NCI-H524 (cell line): ENCODE measurements at places on chromosomes 2 and 18.
A peak's percentile ranks its signal among the peaks of the same experiment; 100 is the strongest.

GRCh38 chr2:51559026-51559425, 527.1 kb upstream of the NRXN1 start:
- no peak for DNase-seq

- no peak for DNase-seq
Observed at GRCh38 chr2:221443645-221444044, 128.5 kb downstream of the EPHA4 start.

DNA sequence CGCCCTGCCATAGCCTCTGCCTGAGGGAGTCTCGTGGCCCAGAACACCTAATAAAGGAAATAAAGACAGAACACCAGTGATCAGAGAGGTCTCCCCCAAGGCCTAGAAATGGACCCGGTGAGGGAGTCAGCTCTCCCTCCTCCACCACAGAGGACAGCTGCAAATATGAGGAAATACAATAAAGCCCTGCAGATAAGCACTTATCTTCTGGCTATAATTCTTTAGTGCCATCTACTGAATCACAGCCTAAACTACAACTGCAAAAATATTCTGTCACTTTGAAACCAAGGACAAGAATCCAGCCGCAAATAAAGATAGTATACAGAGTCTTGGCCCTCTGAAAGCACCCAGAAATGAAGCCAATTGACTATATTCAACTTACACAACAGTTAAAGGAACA, 42.4 kb upstream of the TACR1 start:
- DNase-seq: peak; percentile 45

- no peak for DNase-seq
Observed at GRCh38 chr2:142992840-142993239, 115.4 kb downstream of the KYNU start.

DNA sequence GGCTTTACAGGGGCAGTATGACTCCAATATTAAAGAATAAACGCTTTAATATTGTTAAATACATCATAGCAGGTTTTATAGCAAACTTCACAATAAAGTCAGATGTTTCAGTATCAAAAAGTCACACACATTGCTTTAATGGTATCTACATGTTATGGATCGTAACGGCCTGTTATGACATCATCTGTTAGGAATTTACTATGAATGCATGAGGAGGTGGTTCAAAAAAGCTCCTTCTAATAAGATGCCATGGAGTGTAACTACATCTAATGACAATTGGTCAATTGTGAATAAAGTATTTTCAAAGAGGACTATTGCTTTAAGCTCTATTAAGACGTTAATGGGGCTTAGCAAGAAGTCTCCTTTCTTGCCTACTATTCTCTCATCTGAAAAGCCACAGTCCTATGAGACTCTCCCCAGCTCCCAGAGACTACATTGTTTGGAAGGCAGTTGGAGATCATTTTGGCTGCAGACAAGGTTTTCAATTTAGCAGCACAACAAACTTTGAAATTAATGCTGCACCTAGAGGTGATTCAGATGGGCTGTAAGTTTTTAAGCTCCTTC, 300.7 kb upstream of the MEIS1 start:
- no peak for DNase-seq

GRCh38 chr2:237262838-237263771, 150.9 kb downstream of the COL6A3 start:
- no peak for DNase-seq

- DNase-seq: no peak
Observed at GRCh38 chr2:186544255-186544675, 45.6 kb upstream of the ITGAV start.

DNA sequence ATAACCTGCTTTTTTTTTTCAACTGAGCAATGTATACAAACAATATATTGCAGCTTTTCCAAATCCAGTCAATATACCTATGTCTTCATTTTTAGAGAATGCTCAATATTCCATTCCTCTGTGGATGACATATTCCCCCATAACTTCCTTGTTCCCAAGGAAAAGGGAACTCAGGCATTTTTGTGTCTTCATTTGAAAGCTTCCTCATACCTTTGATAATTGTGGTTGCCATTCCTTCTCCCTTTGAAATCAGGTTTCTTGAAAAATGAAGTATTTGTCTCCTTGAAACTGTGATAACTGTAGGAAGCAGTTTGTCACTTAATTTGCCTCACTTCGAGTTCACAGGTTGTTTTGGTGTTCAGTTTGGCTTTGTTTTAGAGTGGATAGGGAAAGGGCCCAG, 13.5 kb downstream of the ELAC1 start:
- DNase-seq: no peak

DNA sequence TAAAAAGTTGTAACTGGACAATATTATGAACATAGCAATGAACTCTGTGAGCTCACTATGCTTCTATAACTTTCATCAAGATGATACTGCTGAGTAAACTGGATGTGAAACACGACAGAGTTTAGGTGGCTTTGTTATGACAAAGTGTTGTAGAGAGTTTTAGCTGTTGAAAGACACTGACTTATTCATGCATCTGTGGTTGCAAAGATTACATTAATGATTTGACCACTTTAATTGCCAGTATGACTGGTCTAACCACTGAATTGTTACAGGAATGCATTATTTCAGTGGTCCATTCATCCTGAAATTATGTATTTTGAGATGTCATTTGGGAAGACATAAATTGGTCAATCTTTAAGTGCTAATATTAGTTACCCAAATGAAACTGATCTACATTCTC, 117.9 kb downstream of the SPHKAP start:
- no peak for DNase-seq

- DNase-seq: no peak
Observed at GRCh38 chr2:33530690-33531548, 54.5 kb downstream of the RASGRP3 start.

DNA sequence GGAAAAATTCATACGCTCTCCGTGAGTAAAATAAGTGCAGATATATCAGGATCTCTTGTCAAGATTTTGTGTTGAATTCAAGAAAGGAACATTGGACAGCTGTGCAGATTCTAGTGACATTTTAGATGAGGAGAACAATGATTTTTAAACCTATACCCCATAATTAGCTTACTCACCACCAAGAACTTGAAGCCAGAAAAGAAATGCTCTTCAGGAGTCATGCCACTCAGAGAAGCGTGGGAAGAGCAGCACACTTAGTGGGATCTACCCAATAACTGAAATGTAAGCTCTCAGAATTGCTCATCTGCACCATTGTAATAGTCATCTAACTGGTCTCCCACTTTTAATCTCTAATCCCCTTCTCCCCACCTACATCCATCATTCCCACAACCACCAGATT, 9.2 kb upstream of the ERMN start:
- no peak for DNase-seq

GRCh38 chr2:236249066-236249465, 15.1 kb downstream of the ASB18 start:
- DNase-seq: no peak

DNA sequence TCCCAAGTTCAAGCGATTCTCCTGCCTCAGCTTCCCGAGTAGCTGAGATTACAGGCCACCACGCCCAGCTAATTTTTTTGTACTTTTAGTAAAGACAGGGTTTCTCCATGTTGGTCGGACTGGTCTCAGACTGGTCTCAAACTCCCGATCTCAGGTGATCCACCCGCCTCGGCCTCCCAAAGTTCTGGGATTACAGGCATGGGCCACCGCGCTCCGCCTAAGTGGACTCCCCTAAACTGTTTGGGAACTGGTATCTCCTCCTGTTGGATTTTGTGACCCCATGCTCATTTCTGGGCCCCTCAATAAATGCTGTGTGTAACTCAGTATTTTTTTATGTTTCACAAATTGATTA, 5.2 kb downstream of the SCTR start:
- no peak for DNase-seq

DNA sequence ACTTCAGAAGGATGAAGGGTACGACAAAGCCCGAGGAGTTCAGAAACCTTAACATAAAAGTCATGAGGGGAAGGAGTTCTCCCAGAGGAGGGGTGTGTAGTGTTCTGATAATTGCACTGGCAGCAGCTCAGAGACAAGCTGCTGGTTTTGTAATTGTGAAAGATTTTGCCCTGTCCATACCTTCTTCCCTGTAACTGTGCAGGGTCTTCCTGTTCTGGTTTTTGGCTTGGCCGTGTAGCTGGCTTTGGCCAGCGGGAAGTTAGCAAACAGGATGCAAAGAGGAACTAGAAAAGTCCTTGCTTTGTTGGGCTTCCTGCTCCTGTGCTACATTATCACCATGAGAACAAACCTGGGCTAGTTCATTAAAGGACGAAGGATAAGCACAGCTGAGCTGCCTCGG, 160.8 kb downstream of the LPIN1 start:
- DNase-seq: no peak
